ENCODE measurements at places on chromosomes 2 and 18. TPM values are rescaled to one million over a fixed set of nuclear protein-coding genes. Genes with fewer than 3 reads are reported as not detected.

TBR1 gene
- total RNA-seq, result not detected

DUSP2 gene
- total RNA-seq, result 0.94 TPM

EMX1 gene
- total RNA-seq, result not detected

MFF gene
- 56.9 TPM for total RNA-seq

POTEJ gene
- not detected for total RNA-seq

SP140 gene
- 0.32 TPM for total RNA-seq

HOXD10 gene
- total RNA-seq, result not detected

OSR1 gene
- 9.7 TPM for total RNA-seq

SCN2A gene
- 10.9 TPM for total RNA-seq

TOGARAM2 gene
- 0.47 TPM for total RNA-seq

SFT2D3 gene
- 3.9 TPM for total RNA-seq
